Activated CD4-positive, alpha-beta T cell treated with anti-CD3 and anti-CD28 coated beads, Interleukin-2, amount 50 U/mL, for 4 hours (primary cell): ENCODE measurements at places on chromosomes 7 and 10.
A peak's percentile ranks its signal among the peaks of the same experiment; 100 is the strongest.

GRCh38 chr10:116385994-116386809 lies 41.4 kb upstream of the PNLIPRP3 start:
- no peak for DNase-seq

DNA sequence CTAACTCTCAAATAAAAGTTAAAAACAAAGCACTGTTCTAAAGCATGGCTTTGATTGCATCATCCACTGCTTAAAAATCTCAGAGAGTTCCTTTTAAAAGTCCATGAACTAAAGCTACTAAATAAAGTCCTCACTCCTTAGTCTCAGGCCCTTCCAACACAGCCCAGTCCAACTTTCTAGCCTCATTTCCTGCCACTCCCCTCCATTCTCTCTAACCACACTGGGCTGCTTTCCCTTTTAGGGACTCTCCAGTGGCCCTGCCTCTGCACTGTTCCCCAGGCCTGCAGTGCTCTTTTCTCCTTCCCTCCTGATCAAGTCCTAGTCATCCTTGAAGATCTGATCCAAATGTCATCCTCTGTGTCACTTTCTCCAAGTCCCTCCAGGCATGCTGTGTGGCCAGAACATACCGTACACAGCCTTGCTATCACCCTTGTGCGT lies 56.9 kb upstream of the PPP1R3C start:
- DNase-seq = no peak

GRCh38 chr7:81285142-81285871 lies 366.5 kb upstream of the SEMA3C start:
- DNase-seq = no peak

GRCh38 chr10:84539216-84539615 lies 210.8 kb downstream of the CCSER2 start:
- DNase-seq = no peak

GRCh38 chr7:98913612-98914011 lies 35.3 kb downstream of the TRRAP start:
- DNase-seq = no peak

DNA sequence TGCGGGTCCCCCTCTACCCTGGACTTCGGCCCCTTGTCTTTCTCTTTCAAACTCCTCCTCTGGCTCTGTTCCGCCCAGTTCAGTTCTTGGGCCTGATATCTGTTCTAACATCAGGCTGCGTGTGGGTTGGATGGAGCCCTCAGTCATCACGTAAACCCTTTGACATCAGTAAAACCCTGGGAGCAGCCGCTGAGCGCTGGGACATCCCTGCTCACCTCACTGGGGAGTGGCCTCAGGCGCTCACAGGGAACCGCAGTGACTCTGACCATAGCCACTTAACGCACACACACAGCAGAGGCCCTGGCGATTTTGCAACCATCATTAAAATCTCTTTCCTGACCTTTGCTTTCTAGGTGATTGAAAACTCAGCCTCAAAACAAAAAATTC lies 113.3 kb downstream of the CYTH3 start:
- DNase-seq = no peak

- peak; percentile 1 for DNase-seq
These were observed 256.6 kb upstream of the GLI3 start for GRCh38 chr7:42493436-42494198.

GRCh38 chr7:97401398-97401797 lies 283.9 kb downstream of the SDHAF3 start:
- no peak for DNase-seq

GRCh38 chr7:21942955-21943354 lies 2.7 kb downstream of the CDCA7L start:
- no peak for DNase-seq

- DNase-seq = no peak
These were observed 581 bp upstream of the GLCCI1 start for GRCh38 chr7:7967886-7968543.

DNA sequence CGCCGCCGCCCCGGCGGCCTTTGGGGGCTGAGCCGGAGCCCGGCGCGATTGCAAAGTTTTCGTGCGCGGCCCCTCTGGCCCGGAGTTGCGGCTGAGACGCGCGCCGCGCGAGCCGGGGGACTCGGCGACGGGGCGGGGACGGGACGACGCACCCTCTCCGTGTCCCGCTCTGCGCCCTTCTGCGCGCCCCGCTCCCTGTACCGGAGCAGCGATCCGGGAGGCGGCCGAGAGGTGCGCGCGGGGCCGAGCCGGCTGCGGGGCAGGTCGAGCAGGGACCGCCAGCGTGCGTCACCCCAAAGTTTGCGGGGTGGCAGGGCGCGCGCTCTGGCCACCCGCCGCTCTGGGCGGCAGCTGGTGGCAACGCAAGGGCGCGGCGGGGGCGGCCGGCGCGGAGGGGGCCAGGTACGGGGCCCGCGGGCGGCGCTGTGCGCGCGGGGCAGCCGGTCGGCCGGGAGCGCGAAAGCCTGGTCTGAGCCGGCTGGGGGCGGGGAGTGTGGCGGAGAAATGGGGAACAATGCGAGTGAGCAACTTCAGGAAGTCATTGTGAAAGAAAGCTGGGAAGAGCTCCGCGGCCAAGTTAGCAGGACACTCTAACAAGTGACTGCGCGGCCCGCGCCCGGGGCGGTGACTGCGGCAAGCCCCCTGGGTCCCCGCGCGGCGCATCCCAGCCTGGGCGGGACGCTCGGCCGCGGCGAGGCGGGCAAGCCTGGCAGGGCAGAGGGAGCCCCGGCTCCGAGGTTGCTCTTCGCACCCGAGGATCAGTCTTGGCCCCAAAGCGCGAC lies at the start of gene IKZF1:
IKZF1 (plus strand) TSS at position 588 of the 782 bp plus-strand sequence. CDS start 14,346 bp downstream, outside the sequence.
- peak; percentile 52 for DNase-seq

GRCh38 chr7:54419209-54419608 lies 123.0 kb upstream of the VSTM2A start:
- DNase-seq = no peak

- DNase-seq = no peak
These were observed 6.0 kb downstream of the BRI3 start for GRCh38 chr7:98287486-98287959.

DNA sequence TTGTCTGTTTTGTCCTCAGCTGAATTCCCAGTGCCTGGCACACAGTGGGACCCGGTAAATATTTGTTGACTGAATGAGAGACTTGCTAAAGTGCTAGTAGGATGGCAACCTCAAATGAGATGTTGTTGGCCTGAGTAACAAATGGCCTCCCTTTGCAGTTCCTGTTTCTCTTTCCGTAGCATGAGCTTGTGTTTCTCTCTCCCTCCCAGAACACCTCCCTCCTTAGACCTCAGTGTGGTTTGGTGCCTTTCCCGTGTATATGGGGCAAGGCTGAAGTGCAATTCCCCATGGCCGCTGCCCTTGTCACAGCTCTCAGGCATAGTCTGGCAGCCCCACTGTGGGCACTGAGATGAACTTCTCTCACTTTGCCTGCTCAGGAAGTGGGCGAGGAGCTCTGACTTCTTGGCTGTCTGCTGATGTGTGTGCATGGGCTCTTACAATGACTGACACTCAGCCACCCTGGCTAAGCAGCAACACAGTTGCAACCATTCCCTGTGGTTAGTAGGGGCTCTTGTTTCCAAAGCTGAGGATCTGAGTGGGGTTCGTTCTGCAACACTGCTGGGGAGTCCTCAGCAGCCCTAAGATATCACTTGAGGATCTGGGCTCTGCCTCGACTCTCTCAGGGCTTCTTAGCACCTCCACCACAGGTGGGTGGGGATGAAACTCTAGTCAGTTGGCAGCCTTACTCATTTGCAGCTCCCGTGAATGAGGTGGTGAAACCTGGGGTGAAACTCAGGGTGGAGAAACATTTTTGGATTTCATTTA lies 136.1 kb downstream of the ICA1 start:
- peak; percentile 60 for DNase-seq

GRCh38 chr10:131617113-131617858 lies 283.5 kb upstream of the PPP2R2D start:
- DNase-seq = no peak

- DNase-seq = no peak
These were observed 76.2 kb downstream of the PLCE1 start for GRCh38 chr10:94069884-94070283.

- no peak for DNase-seq
These were observed 1.3 kb upstream of the C10orf67 start for GRCh38 chr10:23345861-23346260.

GRCh38 chr7:135517060-135517459 lies 7.2 kb upstream of the CNOT4 start:
- DNase-seq = no peak

DNA sequence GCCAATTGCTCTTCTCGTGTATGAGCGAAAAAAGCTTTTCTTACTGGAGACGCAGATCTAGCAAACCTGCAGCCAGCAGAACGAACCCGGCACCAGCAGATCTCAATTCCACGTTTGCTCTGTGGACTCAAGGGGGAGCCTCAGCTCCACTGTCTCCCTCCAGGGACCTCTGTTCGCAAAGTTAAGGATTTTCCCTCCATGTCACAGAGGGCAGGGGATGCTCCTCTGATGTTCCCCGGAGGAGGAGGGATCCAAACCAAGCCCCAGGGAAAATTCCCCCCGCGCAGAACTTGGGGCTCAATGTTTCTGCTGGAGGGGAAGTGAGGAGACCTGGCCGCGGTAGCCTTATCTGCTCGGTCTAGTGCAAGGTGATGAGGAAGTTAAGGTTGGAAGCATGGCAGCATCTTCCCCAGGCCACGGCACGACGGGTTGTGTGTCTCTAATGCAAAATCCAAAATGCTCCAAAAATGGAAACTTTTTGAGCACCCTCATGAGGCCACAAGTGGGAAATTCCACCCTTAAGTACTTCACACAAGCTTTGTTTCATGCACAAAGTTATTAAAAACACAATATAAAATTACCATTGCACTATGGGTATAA lies 9.0 kb downstream of the IQCE start:
- no peak for DNase-seq

- no peak for DNase-seq
These were observed 470.7 kb upstream of the LRRN3 start for GRCh38 chr7:110620110-110620735.

- DNase-seq = no peak
These were observed 389 bp upstream of the FBXL15 start for GRCh38 chr10:102420181-102420713.

DNA sequence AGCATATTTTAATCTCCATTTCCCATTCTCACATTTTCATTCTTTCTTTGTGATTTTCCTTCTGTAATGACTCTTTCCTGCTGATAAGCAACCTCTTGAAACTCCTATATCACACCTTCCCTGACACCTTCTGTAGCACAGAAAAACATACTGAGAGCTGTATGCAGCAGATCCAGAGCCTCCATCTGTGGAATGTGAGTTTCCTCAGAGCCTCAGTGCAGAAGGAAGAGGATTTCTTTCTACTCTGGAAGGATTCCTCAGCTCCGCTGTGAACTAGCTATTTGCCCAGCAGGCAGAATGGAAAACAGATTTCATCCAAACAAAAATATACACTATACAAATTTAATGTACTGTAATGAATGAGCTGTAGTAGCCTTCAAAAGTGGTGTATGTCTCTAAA lies 841.3 kb upstream of the ZWINT start:
- no peak for DNase-seq
